NCI-H69 (cell line): ENCODE measurements at places on chromosomes 11 and 22.

DNA sequence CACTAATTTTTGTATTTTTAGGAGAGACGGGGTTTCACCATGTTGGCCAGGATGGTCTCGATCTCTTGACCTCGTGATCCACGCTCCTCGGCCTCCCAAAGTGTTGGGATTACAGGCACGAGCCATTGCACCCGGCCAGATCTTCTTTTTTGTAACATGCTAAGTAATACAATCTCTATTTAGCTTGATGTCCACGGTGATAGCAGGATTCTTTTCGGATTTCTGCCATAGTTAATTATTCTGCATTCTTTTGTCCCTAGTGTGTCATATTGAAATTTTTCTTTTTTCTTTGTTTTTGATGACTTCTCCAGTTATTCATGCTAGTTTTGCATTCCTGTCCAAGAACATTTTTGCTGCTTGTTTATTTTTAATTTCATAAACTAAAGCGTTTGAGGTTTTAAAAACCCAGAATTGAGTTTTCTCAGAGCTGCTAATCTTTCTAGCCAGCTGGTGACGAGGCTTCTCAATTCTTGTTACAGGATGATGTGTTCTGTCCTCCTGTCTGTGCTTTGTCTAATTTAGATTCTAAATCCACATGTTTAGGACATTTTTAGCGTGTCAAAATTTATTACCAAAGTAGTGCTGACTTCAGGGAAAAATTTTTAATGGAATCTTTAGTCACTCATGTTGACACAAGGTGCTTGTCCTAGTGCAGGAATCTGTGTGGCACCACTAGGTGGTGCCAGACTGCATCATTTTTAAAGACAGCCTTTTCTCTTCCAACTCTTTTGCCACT is 21.8 kb downstream of the NF2 start:
- DNase-seq: peak; percentile 73

DNA sequence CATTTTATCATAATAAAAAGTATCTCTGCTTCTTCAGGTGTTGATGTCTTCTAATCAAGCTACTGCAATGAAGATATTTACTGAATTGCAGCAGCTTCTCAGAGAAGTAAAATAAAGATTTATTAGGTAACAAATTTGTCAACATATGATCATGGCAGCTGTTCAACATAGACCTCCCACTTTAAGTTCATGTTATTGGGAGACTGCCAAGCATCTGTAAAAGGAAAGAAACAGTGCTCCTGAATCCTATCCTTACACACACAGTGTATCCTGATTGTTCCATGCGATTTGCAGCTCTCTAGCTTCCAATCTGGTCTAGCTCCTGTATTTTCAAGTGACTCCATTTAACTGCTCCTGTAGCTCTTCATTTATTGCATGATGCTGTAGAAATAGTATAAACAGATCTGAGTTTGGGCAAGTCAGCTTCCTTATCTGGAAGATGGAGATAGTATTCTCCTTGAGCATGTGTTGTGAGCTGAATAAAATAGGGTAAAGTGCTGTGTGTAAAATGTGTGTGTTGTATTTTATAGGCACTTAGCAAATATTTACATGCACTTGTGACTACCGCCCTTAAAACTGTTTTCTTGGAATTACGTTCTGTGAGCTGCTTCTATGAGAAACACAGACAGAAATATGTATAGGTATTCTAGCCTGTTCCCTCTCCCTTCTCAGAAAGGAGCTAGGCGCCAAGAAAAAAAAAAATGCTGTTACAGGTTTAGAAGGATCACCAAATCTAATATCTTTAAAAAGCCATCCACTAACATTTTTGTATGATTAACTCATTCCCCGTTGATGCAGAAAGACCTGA is 290.6 kb downstream of the JRKL start:
- DNase-seq: no peak

GRCh38 chr11:78927511-78927910 is 352.8 kb upstream of the NARS2 start:
- DNase-seq: no peak

- no peak for DNase-seq
Measured at GRCh38 chr11:126533560-126533959, 178.1 kb downstream of the ST3GAL4 start.

DNA sequence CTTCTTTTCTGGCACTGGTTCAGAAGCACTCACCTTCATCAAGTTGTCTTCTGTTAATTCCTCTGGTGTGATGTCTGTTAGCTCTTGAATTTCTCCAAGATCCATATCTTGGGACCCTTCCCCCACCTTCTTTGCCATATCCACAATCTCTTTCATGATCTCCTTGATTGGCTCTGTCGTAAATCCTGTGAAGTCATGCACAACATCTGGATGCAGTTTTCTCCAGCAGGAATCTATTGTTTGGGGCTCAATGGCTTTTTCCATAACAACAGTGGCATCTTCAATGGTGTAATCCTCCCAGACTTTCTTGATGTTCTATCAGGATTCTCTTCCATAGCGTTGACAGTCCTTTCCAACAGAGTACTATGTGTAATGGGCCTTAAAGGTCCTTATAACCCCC is 96.9 kb downstream of the CSTPP1 start:
- peak; percentile 28 for DNase-seq

- DNase-seq: peak; percentile 68
Measured at GRCh38 chr11:116930177-116930576, 92.8 kb upstream of the APOA1 start.

DNA sequence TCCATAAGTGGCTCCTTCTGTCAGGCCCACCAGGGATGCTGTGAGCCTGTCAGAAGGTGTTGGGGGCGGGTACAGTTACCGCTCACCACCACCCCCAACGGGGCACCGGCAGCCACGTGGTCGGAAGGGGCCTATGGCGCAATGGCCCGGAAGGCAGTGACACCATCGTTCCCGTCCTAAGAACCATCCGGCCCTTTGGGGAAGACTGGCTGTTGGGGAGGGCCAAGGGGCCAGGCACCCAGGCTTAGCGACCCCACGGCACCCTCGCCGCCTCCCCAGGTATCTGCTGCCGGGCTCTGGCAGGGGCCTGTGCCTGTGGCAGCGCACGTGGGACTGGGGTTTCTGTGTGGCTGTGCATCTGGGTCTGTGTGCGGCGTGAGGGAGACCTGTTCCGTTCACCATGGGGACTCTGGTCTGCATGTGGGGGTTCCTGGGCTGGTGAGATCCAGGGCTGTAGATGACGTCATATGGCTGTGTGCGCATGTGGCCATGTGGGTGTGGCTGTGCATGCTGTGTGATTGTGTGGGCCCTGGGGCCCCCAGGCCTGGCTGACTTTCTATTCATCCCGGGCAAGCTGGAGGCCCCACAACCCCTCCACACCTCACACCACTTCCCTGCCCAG is 717 bp downstream of the OSM start:
- DNase-seq: peak; percentile 19

DNA sequence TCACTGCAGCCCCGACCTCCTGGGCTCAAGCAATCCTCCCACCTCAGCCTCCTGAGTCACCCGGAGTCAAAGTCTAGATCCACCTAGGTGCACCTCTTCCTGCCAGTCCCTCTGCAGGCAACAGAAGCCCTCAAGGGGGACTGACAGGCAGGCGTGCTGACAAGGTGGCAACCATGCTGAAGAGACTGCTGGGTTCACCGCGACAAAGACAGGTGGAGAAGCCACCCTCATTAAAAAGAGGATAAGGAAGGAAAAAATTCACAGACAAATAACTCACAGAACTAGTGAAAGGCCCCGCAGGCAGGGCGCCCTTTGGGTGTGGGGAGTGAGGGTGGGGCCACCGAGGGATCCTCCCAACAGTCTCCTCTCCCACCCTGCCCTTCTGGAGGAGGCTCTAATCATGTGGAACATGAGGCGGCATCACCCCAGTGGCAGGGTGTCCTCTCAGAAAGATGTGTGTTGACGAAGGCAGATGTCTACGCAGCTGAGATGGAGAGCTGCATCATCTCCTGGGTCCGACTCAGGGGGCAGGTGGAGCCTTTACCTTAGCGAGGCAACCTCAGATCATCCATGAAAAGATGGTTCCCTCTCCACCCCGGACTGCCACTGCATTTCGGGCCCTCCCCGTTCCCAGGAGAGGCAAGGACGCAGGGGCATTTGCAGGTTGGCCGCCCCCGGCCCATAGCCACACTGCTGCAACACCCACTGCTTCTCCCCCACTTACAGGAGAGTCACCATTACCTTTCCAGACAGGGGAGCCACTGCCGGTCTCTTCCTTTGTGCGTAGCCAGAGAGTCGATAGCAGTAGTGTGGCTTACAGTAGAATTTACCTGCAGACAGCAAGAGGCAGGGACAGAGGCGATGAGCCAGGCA is 91.2 kb upstream of the BID start:
- no peak for DNase-seq

GRCh38 chr22:24550028-24550901 is 4.7 kb downstream of the GUCD1 start:
- no peak for DNase-seq

GRCh38 chr11:68215087-68215445 is 2.0 kb upstream of the KMT5B start:
- DNase-seq: peak; percentile 38

- DNase-seq: peak; percentile 30
Measured at GRCh38 chr11:70456921-70457532, 58.7 kb downstream of the CTTN start.

DNA sequence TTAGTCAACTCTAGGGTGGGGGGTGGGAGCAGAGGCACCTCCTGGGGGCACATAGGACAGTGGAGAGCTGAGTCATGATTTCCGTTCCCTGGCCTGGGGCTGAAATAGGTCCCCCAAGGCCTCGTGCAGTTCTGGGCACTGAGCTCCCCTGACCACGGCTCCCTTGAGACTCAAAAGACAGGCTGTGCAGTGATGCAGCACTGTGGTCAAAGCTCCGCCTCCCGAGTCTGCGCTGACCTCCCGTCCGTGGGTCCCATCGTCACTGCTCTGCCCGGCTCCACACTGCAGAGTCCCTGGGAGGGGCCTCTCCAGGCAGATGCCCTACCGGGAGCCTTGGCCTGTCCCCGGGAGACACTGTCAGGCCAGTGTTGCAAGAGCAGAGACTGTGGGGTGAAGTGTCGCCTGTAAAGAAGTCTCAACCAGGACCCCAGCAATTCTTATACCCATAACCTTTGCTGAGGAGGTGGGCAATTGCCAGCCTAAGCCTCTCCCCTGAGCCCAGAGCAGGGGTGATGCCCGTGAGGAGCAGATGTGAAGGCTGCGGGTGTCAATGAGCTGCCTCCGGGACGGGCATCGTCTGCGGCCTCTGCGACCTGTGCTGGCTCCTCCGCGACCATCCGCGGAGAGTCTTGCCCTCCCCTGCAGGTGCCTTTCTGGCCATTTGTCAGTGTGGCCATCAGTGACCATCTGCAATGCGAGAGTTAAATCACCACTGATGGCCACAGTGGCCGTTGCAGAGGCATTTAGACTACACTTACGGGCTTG is 877.3 kb downstream of the BRD1 start:
- DNase-seq: no peak

DNA sequence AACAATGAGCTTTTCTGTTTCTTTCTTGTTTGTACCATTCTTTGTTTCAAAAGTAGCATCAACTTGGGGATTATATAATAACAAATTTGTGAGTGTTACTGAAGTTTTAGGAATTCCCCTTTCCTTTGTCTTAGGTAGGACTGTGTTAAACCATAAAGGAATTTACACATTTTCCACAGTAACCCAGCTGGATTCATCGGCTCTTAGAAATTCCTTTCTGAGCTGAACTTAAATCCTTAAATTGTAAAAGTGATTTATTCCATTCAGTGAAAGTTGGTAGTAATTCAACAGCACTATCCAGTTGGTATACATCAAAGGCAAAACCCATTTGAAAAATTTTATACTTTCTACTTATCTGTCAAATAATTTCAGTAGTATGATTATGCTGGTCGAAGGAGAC is 11.8 kb downstream of the EMSY start:
- DNase-seq: no peak

- peak; percentile 59 for DNase-seq
Measured at GRCh38 chr11:72751116-72752087, 806 bp downstream of the ARAP1 start.

- peak; percentile 60 for DNase-seq
Measured at GRCh38 chr11:58513747-58514367, 6.0 kb upstream of the OR5B21 start.

DNA sequence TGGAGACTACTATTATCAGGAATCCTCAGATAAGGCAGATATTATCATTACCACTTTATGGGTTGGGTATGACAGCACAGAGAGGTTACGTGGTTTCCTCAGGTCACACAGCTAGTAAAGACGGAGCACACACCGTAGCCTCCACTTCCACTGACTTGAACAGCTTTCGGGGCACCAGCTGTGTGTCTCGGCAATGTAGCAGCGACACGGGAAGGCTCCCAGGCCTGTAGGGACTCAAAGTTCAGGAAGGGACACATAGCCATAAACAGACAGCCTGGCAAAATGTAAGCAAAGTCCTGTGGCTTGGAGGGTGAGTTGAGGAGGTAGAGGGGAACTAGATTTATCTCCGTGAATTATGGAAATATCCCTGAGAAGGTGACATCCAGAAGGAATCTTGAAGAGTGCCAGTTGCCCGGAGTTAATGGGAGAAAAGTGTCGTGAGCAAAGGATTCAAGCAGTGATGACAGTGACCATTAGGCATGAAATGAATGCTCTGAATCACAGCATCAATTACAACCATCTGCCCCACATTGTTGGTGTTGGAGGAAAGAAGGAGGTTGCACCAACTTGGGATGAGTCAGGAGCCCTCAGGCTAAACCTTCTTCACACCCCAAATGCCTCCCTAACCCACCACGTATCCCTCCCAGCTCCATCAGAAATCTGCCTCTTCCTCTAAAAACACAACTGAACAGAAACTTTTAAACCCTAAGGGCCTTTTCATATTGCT is 106.7 kb upstream of the ASPHD2 start:
- DNase-seq: peak; percentile 73

DNA sequence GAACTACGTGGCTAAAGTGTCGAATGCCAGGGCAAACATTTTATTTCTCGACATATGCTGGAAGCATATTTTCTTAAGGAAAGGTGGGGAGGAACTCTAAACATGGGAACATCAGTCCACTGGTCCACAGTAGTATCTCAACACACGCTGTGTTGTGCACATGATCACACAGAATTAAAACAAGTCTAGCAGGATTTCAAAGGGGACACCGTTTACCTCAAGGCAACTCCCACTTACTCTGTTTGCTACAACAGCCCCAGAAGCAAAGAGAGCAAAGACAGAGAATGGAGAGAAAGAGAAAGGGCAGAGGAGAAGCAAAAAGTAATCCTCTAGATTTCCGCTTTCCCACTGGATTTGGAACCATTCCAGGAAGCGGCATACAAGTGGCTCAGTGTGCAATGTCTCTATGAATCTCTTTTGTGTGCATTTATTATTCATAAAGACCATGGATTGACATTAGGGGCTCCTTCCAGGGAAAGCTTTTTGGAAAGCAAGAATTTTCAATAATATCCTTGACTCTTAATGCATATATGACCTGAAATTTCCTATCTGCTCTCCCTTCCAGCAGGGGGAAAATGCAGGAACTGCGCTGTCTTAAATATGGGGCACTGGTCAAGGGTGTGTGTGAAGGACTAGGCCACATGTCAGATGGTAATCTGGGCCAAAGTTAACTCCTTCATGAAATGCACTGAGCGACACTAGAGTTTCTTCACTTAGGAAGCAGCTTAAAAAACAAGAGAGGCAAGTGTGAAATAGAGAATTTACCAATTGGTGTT is 34.8 kb upstream of the CCDC34 start:
- peak; percentile 71 for DNase-seq
